ENCODE measurements at places on chromosomes 12 and 14.
A peak's percentile ranks its signal among the peaks of the same experiment; 100 is the strongest.

DNA sequence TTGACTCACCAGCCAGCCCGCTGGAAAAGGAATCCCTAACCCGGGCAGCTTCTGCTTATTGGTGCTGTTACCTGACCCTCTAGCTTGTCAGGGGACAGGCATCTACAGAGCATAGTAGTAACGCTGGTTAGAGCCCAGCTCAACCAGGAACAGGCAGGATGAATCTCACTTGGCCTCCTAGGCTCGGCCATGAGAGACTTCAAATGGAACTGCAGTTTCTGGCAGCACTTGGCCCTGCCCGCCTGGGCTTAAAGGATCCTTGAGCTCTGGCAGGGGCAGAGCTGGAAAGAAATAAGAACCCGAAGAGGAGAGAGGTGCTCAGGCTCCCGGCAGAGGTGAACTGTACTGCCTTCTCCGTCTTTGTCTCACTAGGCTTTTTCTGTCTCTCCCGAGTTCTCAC lies 2.3 kb upstream of the LHX5 start:
- DNase-seq, result no peak

- DNase-seq, result no peak
Measured at GRCh38 chr12:27769142-27769673, 10.8 kb upstream of the KLHL42 start.

DNA sequence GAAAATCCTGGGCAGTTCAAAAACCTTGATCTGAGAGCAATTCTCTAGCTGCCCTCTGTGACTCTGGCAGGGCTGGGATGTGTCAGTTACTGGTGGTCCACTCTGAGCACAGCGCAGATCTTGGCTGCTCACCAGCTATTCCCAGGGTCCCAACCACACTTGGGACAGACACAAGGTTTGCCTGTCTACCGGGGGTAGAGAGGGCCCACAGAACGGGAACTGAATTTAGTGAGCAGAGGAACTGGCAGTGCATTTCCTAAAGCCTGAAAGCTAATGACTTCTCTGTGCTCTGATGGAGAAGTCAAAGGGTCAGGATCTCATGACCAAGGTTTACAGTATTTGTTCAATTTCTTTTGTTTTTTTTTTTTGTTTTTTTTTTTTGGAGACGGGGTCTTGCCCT lies 2.6 kb downstream of the PDE6H start:
- DNase-seq, result no peak

- DNase-seq, result peak; percentile 55
Measured at GRCh38 chr12:26833743-26834490, 923 bp upstream of the ITPR2 start.

- DNase-seq, result peak; percentile 1
Measured at GRCh38 chr14:77988096-77988870, 181.9 kb upstream of the NRXN3 start.

- DNase-seq, result no peak
Measured at GRCh38 chr12:51961834-51962233, 10.3 kb downstream of the ACVR1B start.

GRCh38 chr12:52532636-52533035 lies 12.4 kb upstream of the KRT5 start:
- DNase-seq, result no peak

GRCh38 chr12:121947981-121948380 lies 29.6 kb downstream of the CFAP251 start:
- no peak for DNase-seq
